C1 segment of cervical spinal cord (tissue), 14 donors: ENCODE measurements at places on chromosomes 7 and 10.

DNA sequence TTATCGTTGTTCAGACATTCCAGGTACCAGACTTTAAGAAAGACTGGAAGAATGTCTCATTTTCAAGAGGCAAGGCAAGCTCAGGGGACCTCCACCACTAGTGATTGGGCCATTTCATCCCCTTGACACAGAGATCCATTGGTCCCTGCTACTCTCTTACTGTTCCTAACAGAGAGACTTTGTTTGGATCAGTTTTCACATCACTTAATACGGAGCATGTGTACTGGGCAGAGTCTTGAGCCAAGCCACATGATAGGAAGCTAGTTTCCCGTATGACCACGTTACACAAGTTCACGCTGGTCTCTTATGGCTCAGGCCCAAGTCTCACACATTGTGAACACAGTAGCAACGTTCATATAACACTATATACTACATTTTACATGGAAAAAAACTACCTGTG lies 269.9 kb downstream of the BAMBI start:
- no peak for DNase-seq

GRCh38 chr10:63331586-63331985 lies 134.2 kb downstream of the JMJD1C start:
- no peak for DNase-seq

- no peak for DNase-seq
Measured at GRCh38 chr10:91549262-91549661, 83.6 kb downstream of the PPP1R3C start.

DNA sequence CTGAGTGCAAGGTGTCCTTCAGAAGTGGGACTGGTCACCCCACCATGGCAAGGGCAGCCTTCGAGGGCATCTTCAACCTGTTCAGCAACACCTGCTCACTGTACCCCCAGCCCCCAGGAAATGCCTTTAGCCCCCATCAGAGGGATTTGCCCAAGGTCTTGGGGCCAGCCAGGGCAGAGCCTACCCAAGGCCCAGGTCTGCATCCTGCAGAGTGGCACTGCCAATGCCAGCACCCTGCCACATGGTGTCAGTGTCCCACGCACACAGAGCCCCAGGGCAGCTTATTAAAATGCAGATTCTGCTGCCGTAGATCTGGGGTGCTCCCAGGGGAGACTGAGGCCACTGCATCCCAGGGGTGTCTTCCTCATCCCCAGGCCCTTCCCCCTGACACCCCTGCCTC lies 106.2 kb upstream of the KCTD7 start:
- no peak for DNase-seq

DNA sequence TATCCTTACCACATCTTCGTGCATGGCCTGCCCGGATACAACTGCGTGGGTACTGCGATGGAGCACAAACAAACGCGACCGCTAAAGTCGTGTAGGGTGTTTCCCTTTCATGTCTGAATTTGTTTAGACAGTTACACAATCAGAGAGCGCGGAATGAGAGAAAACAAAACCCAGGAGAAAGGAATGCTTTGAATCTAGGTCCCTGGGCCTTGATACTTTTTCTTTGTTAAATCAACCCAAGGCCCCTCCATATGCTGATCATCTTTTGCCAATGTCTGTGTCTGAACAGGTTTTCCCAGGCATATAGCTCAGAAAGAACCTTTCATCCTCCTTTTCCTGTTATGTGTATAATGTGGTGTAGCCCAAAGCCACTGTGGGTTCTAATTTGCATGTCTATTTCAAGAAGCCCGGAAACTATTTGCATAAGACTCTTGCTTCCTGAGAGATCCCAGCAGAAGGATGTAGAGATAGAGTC lies 145.8 kb downstream of the FRMD4A start:
- DNase-seq = no peak

GRCh38 chr7:83427884-83428283 lies 221.1 kb downstream of the SEMA3E start:
- no peak for DNase-seq

- no peak for DNase-seq
Measured at GRCh38 chr7:103116511-103116910, 32.4 kb downstream of the NAPEPLD start.

GRCh38 chr7:70156057-70156456 lies 557.8 kb downstream of the AUTS2 start:
- no peak for DNase-seq

DNA sequence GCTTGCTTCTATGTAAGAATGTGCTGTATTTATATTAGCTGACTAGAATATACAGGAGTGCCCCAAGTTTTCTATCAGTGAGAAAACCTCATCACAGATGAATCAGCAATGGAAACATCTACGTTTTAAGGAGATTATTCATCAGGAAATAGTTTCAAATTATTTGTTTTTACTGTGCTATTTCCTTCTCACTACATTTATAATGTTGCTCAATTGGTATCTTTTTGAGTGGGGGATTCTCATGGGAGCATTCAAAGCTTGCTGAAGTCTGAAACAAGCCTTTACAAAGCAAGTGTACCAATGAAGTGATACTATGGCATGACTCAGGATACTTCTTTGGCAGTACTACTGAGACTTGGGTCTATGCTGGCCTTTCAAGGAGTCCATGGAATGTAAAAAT lies 191.1 kb upstream of the SLC26A5 start:
- DNase-seq = no peak

DNA sequence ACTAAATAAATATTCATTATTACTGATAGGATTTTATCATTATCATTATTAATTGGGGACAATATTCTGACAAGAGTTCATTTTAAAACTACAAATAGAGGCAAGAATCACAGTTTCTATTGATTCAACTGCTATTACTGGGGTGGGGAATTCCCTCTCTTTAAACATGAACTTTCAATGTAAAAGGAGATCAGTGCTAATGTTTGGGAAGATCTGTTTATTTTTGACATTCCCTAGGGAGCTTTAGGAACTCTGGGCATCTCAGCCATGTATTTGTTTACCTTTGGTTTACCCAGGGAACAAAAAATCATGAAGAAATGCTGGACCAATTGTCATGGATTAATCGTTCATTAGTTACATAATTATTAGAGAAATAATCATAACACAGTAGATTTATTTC lies 443.2 kb upstream of the AKR1E2 start:
- no peak for DNase-seq

- no peak for DNase-seq
Measured at GRCh38 chr7:77757589-77757988, 40.6 kb downstream of the TMEM60 start.

DNA sequence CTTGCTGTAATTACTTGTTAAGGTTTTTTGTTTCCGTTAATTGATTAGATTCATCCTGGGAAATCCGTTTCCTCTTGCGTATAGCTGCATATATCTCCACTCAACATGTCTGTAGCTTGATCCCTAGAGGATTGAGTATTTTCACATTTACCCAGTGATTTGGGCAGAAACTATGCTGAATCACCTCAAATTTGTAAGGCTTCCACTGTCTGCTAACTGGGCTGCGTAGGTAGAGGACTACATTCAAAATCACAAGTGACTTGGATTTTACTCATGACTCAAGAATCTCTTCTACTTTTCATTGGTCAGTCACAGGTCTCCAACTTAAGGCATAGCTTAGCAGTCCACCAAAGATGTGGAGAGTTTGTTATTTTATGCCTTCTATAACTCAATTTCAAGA lies 141.8 kb downstream of the POLR1F start:
- DNase-seq = no peak

DNA sequence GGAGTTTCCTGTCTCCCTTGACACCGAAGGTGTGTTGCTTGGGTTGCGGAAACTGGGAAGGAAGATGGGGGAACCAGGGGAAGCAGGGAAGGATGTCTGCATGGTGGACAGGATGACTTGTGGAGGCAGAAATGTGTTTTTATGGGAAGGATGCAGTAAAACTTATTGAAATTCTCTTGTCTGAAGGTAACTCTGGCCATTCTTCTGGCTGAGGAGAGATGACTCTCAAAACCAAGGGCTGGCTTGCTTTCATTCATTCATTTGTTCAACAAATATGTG lies 1.5 kb downstream of the UBTD1 start:
- DNase-seq = no peak

DNA sequence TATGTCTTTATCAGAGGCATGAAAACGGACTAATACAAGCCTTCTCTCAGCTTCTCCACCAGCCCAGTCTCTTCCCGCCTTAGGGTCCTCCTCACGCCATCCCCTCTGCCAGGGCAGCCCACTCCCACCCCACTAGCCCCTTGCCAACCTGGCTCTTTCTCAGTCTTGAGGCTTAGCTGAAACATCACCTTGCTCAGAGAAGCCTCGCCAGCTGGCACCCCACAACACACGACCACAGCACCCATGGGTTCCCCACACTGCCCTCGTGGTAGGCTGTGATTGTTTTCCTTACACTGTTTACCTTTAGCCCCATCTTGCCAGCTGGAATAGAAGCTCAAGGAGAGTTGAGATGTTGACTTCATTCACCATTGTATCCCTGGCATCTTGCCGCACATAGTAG lies 44.4 kb downstream of the GPAM start:
- no peak for DNase-seq

- DNase-seq = no peak
Measured at GRCh38 chr10:116215651-116216050, 57.4 kb downstream of the GFRA1 start.
